ENCODE measurements at places on chromosomes 2 and 18.

- DNase-seq: no peak
These were observed 12.6 kb downstream of the HYCC2 start for GRCh38 chr2:201058914-201059313.

GRCh38 chr2:166485558-166486178 is 8.4 kb downstream of the SCN7A start:
- no peak for DNase-seq

DNA sequence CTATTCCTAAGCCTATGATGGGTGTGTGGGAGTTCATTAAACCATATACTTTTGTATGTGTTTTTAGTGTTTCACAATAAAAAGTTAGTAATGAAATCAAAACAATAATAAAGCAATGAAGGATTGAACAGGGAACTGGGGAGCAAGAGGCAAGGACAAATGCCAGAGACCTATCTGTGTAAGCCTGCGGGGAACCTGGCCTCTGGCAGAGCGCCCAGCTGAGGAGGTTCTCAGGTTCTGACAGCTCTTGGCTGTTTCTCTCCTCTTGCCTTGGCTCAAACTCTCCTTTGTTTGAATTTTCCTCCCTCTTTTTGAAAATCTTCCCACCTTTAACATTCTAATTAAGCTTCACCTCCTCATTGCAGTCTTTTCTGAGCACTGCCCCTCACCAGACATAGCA is 200.0 kb upstream of the NCKAP5 start:
- no peak for DNase-seq

DNA sequence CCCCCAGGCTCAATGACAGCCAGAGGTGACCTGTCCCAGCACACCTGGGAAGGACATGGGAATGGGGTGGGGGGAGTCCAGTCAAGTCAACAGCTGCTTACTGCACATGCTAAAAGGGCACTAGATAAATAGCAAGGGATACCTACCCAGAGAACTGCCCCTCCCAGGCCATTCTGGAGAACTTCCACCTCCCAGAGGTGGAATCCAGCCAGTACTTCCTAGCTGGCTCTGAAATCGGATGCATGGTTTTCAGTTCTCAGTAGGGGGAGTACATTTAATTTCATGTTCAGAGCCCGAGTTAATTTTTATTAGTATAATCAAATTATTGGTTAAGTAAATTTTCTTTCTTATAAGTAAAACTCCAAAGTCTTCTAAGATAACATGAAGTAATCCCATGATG is 28.9 kb upstream of the ITGA6 start:
- DNase-seq: no peak

- peak; percentile 85 for DNase-seq
These were observed 8.4 kb upstream of the SP9 start for GRCh38 chr2:174326161-174327020.

- DNase-seq: no peak
These were observed 65.9 kb upstream of the TNP1 start for GRCh38 chr2:216925636-216926366.

GRCh38 chr2:69992310-69993047 is 31.0 kb upstream of the ASPRV1 start:
- peak; percentile 41 for DNase-seq

- DNase-seq: no peak
These were observed 301.6 kb downstream of the SMAD2 start for GRCh38 chr18:47628893-47629292.

GRCh38 chr2:203591642-203592041 is 56.5 kb upstream of the RAPH1 start:
- DNase-seq: no peak

DNA sequence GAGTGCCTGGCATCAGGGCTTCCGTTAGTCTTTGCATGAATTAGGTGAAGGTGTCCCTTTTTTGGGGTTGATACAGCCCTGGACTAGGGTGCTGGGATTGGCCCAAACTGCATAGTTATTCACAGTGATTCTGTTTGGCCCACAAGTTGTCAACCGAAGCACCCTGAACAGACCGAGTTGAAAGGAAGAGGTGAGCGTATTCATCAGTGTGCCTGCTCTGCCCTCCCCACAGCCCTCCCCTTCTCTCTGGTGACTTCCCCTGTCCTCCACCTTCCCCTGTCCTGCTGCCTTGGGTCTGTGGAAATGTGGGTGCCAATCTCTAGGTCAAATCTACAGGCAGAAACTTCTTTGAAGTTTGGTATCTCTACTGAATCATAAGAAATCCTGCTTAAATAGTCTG is 330.5 kb downstream of the DYSF start:
- no peak for DNase-seq

DNA sequence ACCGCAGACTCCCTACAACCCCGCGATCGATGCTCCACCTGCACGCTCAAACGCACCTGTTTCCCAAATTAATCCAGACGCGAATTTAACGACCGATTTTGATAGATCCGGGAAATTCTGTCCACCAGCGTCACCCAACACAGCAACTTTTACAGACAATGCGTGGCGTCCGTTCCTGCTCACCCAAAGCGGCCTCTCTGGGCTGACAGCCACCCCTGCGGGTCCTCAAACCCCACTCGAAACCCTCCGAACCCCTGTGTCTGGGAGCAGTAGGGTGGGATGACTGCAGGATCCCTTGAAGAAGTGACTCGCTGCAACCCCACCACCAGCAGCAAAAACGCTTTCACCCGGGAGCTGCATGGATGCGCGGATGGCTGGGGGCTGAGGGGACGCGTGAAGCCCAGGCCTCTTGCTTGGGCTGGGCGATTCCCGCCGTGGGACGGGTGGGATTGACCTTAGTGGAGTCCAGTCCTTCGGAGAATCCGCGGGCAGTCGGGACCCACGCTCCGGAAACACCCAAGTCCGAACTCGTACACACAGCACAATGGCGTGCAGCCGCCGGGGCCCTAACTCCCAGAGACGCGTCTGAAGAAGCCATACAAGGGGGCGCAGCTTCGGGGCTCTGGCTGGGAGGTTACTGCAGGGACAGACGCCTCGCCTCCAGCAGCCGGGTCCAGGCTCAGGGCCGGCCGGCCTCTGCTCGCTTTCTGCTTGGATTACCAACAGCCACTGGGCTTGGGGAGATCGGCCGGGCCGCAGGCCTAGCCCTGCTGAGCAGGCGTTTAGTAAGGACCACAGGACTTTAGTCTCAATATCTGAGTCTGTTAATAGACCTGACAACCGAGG is 31.1 kb upstream of the ATP6V1B1 start:
- DNase-seq: peak; percentile 81

DNA sequence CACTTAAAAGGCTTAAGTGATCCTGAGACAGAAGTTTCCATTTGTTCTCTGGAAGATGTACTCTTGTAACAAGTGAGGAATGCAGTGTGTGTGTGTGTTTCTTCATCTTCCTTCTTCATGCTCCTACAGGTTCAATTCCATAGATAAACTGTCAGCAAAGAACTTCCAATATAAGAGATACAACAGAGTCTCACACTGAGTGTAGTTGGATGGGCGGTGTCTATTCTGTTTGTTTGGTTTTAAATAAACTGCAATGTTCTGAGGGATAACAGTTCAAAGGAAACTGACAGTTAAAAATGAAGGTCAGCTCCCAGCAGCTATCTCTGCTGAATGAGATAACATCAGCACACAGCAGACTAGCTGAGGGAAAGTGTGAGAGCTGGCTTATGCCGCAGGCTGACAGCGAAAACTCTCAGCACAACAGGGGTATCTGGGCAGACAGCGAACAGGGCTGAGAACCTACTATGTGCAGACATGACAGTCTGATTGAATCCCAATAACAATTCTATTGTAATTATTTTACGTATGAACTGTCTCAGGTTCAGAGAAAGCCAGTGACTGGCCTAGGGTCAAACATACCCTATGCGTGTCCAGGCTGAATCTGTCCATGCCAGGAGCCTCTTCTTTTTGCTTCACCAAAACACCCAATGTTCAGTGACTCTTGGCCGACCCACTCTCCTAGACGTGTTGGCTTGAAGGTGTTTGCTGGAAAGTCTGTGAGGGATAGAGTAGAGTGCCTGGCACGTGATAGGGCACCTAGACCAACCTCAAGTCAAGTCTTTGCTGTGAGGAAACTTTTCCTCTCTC is 201.9 kb upstream of the TRIB2 start:
- no peak for DNase-seq

DNA sequence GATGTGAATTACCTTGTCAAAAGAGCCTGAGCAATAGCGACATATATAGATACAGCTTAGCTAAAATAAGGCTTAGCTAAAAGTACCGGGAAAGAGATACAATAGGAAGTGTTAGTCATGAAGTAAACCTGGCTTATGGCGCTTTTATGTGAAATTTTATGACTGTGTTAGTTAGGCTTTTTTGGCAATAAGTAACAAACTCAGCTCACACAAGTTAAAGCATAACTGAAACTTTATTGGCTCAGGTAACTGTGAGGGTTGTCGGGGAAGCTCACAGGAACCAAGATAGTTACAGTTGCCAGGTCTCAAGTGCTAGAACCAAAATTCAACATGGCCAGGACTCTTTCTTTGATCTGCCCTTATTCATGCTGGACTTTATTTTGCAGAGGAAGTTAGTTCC is 925.0 kb upstream of the GYPC start:
- no peak for DNase-seq

DNA sequence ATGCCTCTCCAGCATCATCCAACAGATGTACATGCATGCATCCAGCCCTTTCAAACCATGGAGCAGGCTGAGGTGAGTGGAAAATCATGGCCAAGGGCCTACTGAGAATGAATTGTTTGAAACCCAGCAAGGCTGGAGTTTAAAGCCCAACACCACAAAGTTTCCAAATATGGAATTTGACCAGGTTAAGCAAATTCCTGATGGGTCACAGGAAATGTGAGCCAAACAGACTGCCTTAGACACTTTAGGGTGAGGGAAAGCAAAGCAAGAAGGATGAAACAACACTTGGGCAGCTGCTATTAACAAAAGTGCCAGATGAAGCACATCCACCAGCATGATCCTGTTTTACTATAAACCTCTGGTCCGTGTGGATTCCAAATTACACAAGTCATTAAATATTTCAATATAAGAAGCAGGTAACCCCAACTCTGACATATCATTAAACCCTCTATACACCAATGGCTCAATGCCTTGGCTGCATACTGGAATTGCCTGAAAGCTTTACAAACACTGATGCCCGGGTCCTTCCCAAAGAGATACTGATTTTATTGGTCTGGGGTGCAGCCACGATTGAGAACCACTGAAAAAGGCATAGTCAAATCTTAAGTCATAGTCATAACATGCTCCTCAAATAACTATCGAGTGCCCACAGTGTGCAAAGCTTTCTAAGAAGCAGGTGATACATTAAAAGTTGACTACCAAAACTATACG is 9.1 kb downstream of the KLF7 start:
- DNase-seq: no peak

- no peak for DNase-seq
These were observed 87.9 kb downstream of the TRABD2A start for GRCh38 chr2:84792856-84793522.

DNA sequence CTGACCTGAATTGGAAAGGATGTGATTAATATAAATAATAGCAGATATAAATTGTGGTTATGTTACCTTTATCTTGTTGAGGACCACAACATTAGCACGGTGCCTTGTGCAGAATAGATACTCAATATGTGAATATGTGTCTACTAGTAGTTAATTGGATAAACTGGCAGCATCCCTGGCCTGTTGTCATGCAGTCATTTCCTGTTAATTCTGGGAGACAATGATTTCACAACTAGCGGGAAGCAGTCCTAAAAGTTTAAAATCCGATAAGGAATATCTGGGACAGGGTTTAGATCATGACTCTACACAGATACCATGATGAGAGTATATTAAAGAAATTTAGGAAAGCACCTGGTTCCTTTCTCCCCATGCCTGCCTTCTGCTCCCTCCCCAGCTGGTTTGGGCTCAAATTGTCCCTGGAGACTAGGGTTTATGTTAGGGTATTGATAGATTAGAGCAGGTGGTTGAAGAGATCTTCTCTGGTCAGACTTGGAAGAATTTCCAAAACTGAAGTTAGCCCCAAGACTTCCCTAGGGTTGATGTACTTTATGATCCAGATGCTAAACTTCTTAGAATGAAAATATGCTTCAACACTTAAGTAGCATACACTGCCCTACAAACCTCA is 32.8 kb downstream of the CYBRD1 start:
- DNase-seq: no peak

GRCh38 chr2:223235986-223236385 is 184.0 kb downstream of the KCNE4 start:
- DNase-seq: no peak
